ENCODE measurements at places on chromosomes 16 and 17.

DNA sequence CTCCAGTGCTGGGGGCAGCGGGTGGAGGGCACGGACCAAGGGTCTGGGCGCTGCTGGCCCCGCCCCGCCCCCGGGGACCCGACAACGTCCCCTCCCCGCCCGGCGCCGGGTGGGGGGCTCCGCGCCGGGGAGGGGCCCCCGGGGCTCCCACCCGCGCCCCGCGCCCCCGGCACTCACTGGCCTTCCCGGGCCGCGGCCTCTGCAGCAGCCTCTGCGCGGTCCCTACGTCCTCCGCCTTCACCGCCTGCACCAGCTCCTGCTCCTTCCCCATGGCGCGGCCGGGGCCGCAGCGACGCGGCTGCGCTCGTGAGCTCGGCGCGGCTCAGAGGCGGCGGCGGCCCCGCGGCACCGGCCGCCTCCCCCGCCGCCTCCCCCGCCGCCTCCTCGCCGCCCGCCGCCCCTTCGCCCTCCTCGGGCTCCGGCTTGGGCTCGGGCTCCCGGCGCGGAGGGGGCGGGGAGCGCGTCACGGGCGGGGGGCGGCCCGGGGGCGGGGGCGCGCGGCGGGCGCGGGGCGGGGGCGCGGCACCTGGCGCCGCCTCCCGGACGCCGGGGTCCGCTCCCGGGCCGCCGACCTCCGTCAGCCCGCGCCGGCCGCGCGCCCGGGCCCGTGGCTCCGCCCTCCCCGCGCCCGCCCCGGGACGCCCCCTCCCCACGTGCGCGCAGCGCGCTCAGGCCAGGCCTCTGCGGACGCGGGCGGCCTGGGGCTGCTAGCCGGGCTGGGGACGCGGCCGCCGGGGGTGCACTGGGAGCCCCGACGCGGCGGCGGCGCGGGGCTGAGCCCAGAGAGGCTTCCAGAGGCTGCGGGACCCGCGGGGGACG lies at the start of gene CASKIN1:
Gene CASKIN1 (minus strand): TSS at position 444 of the 819 bp plus-strand sequence. CDS start 173 bp downstream, at position 271.
- DNase-seq = no peak

- DNase-seq = no peak
Observed at GRCh38 chr17:72125226-72125651, 4.4 kb downstream of the SOX9 start.

DNA sequence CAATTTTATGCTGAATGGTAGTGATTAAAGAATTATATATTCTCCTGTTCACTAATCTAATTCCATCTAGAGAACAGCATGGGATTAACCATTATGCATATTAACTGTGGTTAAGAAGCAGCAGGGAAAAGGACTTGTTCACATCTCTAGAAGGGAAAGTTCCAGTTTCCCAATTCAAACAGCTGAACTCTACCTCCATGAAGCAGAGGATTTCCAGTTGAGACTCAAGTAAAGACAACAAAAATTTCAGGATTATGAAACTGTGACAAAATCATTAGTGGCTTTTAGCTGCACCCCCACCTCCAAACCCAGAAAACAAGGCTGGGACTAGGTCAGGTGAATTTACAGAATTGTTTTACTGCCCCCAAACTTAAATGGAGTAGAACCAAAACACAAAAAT lies 73.6 kb downstream of the USP32 start:
- DNase-seq = no peak

DNA sequence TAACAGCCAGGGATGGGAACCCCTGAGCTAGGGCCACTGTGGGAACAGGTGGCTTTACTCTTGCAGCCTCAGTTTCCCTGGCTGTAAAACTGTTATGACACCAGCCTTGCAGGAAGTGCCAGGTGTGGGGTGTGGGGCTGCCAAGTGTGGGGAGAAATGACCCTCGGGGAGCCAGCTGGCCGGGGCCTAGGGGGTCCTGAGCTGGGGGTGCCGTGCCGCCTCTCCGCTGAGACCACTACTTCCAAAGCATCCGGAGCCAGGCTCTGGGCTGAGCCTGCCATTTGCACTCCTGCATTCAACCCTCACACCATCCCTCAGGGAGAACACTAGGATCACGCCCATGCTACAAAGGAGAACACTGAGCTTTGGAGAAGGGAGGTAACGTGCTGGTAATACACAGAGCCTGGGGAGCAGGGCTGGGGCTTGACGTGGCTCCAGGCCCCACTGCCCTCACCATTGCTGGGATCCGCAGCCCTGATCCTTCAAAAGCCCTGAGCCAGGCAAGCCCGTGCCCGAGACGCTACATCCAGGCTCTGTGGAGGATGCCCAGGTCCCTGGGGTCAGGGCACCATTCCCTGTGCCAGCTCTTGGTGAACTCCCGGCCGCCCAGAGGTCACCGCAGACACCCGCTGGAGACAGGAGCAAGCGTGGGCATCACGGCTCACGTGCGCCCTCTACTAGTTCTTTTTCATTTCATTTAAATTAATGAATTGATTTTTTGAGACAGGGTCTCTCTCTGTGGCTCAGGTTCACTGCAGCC lies 28.8 kb upstream of the GINS2 start:
- DNase-seq = peak; percentile 55
